ENCODE measurements at places on chromosomes 1 and 21.

GRCh38 chr1:5901841-5902240, 90.4 kb downstream of the NPHP4 start:
- no peak for DNase-seq

DNA sequence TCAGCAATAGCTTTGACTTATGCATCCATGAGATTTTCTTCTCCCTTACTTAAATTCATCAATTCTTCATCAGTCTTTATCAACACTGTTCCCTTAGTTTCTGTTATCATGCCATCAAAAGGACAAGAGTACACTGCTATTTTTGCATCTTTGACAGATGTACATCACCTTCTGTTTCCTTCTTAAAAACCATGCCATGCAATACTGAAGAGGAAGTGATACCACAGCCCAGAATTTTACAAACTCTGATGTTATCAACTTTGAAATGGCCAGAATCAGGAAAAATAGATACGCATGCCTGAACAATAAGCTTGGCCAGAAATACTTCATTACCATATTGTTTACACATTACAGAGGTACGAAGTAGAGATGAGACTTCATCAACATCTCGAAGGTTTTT, 21.1 kb downstream of the FMO5 start:
- no peak for DNase-seq

GRCh38 chr1:231919239-231919885, 292.8 kb downstream of the DISC1 start:
- no peak for DNase-seq

- no peak for DNase-seq
Observed at GRCh38 chr21:41751611-41752011, 15.2 kb downstream of the RIPK4 start.

GRCh38 chr1:38005195-38006007, at the start of gene FHL3:
Gene FHL3 (minus strand): TSS chr1:38005514. CDS start chr1:37999412, 6,102 bp downstream.
- DNase-seq = no peak

DNA sequence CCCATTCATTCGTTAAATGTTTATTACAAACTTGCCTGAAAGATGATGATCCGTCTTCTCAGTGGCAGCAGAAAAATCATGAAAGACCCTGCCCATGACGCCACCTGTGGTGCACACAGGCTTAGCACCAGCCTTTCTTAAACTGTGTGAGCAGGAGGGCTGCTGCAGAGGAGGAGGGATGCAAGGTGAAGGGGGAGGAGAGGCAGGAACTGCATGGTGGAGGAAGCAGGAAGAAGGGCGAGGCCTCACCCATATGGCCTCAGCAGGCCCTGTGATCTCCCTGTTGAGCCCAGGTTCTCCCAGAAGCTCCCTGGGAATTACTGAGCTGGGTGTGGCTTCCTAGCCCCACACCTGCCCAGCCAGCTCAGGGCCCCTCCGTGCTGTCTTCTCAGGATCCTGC, 25.0 kb upstream of the RD3 start:
- DNase-seq = no peak

GRCh38 chr1:97348599-97349265, 572.1 kb downstream of the DPYD start:
- no peak for DNase-seq

DNA sequence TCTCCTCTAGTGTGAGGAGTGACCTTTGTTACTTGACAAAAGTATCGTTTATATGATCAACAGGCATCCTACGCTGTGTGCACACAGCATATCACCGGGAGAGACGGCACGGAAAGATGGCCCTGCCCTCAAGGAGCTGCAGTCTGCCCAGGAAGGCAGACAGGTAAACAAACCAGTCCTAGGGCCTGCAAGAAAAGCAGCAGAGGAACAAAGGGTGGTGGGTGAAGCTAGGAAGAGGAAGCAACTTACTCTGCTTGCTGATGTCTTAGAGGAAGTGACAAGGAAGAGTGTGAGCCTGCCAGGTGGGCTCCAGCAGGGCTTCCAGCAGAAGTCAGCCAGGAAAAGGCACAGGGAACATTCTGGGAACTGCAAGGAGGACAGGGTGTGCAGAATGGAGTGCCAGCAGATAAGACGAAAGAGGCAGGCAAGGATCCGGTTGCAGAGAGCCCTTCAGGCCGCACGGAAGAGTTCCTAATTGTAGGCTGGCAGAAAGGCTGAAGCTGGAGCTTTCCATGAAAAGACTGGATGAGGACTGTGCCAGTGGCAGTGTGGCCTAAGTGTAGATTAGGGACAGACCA, 106.7 kb downstream of the SLC45A1 start:
- peak; percentile 73 for DNase-seq

GRCh38 chr1:6477039-6477820, 11.3 kb upstream of the TNFRSF25 start:
- DNase-seq = no peak

GRCh38 chr1:60425528-60425927, 352.0 kb upstream of the C1orf87 start:
- no peak for DNase-seq

GRCh38 chr1:230772457-230773395, 25.5 kb downstream of the CAPN9 start:
- no peak for DNase-seq

- DNase-seq = peak; percentile 66
Observed at GRCh38 chr1:236103646-236104218, 38.6 kb upstream of the GPR137B start.

DNA sequence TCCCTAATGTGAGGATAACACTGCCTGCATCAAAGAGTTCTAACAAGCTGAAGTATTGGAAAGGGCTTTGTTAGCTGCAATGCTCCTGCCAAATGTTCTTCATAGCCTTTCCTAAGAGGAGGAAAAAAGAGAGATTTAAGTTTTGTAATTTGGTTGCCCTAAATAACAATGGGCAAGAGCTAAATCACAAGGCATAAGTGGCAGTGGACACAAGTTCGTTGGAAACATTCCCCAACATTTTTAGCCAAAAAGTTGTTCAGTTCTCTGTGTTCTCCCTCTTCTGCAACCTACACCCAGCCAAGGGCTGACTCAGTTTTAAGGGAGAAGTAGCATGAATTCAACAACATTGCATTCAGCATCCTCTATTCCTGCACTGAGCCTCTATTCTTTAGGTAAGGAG, 2.6 kb upstream of the UQCRHL start:
- DNase-seq = no peak

DNA sequence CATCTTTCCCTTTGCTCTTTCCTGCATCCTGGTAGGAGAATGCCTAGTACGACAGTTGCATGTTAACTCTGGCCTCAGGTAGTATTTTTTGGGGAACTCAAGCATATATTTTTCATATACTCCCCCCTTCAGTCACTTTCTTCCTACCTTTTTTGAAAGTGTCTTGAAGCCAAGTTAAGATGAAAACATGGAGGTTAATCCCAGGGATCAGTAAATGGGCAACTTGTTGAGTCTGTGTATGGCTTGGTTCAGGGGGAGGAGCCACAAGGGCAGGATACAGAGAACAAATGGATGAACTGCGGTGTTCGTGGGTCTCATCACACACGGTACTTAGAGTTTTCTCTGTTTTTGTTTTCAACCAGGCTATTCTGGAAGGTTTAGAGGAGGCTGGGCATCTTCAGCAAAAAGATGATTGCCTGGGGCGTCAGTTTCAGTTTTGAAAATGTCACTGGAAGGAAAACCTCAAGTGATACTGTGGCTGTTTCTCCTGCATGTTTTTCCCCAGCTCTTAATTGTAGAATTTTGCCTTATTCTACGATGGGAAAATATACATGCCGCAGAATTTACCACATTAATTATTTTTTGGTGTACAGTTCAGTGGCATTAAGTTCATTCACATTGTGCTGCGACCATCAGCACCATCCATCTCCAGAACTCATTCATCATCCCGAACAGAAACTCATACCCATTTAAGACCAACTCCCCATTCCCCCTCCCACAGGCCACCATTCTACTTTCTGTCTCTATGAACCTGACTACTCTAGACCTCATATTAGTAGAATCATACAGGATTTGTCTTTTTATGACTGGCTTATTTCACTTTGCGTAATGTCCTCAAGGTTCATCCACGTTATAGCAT, 71.5 kb downstream of the MAP10 start:
- DNase-seq = no peak

DNA sequence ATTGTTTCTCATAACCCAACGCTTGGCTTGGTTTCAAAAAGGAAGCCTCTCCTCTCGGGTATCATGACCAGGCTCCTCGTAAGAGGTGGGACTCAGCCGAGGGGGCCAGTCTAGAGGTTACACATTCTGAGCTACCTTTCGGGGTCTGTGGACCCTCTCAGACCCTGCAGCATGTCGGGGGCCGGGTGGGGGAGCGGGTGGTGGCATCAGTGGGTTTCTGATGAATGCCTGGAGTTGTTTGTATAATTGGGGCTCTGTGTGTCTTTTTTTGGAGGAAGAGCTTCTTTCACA, 229.3 kb downstream of the CAMTA1 start:
- DNase-seq = no peak

DNA sequence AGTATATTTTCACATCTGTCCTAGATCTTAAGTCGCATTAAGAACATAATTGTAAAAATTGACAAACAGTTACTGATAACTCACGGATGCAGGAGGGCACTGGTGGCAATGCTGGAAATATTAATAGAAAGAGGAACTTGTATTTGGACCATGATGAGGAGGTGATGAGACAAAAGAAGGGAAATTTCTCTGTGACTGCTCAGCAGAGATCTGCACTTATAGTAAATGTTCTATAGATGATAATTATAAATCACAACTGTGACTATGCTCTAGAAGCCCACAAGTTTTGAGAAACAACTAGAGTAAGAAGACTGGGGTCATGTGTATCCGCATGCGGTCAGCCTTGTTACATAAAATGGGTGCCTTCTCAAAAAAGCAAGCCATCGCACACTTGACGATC, 8.7 kb upstream of the DUSP12 start:
- no peak for DNase-seq
